Urothelium cell line (cell line): ENCODE measurements at places on chromosomes 1 and 21.

DNA sequence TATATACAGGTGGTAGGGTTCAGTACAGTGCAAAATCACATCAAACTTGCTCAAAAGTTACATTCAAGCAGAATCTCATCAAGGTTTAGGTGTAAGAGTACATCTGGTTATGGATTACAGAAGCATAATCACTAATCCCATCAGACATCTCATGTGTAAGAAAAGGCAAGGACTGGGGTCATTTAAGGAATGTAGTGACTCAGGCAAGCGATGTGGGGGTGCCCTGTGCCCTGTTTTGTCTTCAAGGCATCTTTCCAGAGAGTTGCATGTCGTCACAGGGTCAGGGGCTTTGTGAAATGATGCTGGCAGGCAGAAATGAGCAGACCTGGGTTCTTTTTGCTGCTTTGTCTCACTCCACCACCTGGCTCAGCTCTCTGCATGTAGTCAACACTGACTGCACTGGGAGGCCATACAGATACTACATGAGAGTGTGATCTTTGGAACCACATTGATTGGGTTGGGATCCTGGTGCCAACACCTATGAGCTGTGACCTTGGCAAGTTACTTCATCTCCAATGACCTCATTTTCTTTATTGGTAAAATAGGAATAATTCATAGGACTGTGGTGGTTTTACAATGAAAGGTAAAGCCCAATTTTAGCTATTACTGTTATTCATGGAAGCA is 8.2 kb upstream of the HHIPL2 start:
- no peak for DNase-seq

DNA sequence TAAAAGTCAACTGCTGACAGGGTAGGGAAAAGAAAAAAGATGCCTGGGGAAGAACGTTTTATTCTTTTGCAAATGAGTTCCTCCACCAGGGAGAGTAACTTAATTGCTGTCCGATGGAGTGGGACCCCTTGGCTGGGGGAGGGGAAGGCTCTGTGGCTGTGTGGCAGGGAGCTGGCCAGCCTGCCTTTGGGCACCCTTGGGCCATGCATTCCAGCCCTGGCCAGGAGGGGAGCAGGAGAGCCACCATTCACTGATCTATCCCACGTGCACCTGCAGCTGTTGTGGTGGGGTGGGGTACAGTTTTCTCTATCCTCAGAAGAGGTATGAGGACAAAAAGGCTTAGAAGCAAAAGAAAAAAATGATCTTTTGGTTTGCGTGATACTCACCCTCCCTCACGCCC is 116.9 kb downstream of the KCNK1 start:
- peak; percentile 15 for DNase-seq

GRCh38 chr1:90417126-90417525 is 300.0 kb downstream of the BARHL2 start:
- DNase-seq: no peak

DNA sequence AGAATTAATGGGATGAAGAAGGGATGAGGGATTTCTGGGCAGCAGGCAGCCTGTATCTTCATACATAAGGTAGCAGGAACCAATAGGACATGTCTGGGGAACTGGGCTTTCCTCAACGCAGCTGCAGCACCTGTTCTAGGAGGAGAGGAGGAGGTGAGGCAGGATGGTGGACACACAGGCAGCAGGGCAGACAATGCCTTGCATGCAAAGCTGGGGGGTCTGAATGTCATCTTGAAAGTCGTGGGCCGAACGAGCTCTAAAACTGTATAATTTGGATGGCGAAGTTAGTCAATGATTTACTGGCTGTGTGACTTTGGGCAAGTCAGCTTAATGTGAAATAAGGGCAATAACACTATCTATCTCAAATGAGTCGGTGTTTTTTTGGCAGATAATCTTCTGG is 124.4 kb downstream of the BEND5 start:
- DNase-seq: no peak

DNA sequence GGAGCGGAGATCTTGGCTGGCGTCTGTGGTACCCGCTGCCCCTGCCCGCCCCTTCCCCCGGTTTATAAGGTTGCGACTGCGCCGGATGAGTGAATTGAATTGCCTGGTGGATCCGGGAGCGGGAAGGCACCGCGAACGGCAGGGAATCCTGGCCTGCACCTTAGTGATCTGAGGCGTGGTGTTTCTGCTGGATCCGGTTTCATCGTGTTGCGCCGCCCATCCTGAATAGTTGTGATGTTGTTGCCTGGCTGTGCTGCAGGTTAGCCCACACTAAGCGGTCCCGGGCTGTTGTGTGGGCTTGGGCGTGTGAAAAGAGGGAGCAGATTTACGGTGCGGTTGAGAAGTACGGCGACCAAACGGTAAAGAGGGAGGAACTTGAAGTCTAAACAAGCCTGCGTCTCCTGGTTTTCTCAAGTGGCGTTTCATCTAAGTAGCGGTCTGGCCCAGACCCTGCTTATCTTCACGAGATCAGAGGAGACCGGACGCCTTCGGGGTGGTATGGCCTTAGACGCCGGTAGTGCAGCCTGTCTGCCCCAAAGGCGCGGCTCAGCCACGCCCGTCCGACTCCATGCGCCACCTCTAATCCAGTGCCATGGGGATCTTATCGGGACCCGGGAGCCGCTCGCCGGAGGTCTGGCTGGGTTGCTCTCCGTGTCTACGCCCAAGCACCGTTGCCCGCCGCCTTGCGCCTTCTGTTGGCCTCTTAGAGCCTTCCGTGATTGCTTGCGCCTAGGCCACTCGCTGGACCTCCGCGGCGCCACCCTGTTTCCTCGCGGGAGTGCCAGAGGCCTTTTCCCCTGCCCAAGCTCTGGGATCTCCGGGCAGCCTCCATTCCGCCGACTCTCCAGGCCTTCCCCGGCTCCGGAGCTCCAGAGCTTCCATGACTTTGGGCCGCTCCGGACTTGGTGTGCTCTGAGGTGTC is 87.5 kb upstream of the RHOU start:
- DNase-seq: no peak

GRCh38 chr1:1754051-1754815 is 24.0 kb downstream of the NADK start:
- DNase-seq: no peak
